Smooth muscle cell of the brain vasculature (primary cell): ENCODE measurements at places on chromosomes 16 and 17.

GRCh38 chr16:4200781-4201137, 41.1 kb downstream of the SRL start:
- DNase-seq: no peak

- DNase-seq: no peak
These were observed 116.9 kb downstream of the NTN1 start for GRCh38 chr17:9138161-9138717.

GRCh38 chr16:78100112-78100467, 636 bp downstream of the WWOX start:
- DNase-seq: no peak

GRCh38 chr17:44354582-44355561, 8.8 kb downstream of the FAM171A2 start:
- DNase-seq: no peak

GRCh38 chr16:25079637-25080378, 31.7 kb upstream of the LCMT1 start:
- no peak for DNase-seq

GRCh38 chr17:65588181-65588808, 26.8 kb upstream of the AXIN2 start:
- DNase-seq: no peak

DNA sequence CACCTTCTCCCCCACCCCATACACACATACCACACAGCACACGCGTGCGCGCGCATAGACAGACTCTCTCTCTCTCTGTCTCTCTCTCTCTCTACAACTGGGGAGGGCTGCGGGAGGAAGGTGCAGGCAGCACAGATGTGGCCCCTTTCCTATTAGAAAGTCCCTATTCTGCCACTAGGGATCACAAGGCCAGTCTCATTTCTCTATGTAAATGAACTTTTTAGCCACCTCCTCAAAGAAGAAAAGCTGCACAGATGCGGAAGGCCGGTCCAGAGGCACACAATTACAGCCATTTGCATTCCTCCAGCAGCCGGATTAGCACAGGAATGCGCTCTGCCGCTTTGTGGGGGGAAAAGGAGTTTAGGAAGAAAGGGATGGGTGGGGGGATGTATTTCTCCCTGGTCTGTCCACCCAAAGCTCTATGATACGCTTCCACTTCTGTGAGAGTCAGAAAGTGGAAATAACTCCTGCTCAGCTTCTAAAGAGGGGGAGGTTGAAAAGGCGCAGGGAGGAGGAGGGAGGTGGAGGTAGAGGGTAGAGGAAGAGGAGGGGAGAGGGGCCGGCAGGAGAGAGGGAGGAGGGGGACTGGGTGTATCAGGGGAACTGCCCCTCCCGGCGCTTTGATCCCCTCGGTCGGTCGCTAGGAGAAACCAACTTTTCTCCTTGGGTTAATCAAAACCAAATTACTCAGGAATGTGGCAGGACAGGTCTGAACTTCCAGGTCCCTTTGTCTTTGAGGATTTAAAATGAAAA, 11.7 kb downstream of the ZFHX3 start:
- DNase-seq: no peak

DNA sequence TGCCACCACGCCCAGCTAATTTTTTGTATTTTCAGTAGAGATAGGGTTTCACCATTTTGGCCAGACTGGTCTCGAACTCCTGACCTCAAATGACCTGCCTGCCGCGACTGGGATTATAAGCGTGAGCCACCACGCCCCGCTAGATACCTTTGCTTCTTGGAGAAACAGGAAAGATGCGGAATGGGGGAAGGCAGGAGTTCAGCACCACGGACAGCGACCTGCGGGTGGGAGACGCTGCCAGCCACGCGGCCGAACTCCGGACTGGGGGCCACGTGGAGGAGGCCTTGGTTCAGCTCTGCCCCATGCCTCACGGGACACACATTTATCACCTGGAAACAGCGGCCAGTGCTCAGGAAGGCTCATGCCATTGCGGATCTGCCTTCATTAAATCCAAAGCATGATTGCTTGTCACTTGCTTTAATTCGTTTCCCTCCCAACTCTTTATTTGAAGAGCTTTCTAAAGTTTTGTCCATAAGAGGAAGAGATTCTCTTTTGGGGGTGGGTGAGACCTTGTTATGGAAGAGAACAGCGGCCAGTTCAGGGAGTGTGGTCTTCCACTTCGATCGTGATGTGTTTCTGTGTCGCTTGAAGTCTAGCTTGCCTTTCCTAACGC, 219.9 kb downstream of the ENGASE start:
- DNase-seq: no peak

DNA sequence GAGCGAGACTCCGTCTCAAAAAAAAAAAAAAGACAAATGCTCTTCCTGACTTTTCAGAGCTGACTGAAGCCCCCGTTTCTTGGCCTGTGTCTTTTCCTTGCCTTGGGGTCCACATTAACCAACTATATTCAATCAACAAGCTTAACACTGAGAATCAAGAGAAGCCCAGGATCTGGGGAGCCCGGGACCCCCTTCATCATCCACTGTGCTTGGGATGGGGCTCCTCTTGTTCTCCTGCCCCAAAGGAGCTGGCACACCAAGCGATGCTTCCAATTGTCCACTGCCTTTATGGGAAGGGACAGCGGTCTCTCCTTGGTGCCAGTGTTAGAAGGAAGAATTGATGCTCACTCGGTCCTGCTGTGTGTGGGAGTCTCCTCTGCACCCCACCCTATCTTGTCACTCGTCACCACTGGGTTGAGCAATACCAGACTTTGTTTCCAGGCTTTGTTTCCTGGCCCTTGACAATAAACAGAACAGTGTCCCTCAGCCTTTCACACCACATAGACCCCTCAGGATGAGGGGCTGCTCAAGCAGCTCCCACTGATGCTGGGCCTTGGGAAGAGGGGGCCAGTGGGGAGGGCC, 146.7 kb downstream of the KCNJ12 start:
- DNase-seq: no peak

GRCh38 chr16:3012246-3012645, 477 bp upstream of the CLDN9 start:
- DNase-seq: no peak

DNA sequence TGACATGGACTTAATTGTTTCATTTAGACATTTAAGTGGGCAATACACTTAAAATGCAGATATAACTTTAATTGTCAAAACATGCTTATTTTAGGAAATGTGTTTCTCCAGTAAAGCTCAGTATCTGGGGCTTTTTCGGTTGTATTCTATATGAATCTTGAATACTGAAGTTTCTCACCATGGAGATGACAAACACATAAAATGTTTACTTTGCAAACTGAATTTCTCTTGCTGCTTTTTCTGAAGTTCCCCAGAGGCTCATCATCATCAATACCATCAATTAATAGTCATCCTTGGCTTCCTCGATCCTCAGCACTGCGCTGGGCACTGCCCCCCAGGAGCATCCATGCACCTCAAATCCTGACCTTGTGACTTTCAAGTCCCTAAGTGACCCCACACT, 227.3 kb downstream of the WWOX start:
- DNase-seq: no peak

- no peak for DNase-seq
These were observed 1067.9 kb upstream of the EEF2KMT start for GRCh38 chr16:6165330-6165979.

DNA sequence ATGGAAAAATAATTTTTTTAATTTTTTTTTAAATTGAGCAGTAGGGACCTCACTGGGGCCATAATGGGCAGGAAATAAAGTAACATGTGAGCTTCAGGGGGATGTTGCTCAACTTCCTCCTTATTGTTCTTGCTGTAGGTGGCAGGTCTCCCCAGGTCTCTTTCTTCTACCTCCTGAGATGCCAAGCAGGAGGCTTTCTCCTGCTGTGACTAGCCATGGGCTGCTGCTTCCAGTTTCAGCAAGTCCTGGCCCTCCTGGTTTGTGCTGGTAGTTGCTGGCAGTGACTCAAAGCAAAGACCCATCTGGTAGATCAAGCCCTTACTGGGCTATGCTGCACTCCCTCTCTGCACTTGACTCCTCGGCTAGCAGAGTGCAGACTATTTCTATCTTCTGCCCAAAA, 2.3 kb downstream of the DPEP2NB start:
- no peak for DNase-seq

DNA sequence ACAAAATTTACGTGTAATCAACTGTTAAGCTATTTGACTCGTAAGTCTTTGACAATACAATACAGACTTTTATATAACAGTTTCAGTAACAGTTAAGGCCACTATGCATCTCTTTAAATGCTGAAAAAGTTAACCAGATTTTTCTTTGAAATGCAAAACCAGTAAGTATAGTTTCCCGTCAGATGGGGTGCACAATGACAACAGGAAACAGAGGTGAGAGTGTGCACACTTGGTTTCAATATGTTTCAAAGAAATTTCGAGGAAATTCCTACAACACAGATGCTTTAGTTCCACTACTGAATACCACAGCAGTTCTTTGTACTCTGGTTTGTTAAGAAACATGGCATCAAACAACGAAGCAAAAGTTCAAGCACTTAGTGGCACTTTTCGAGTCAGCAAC, 48.4 kb downstream of the RNF157 start:
- no peak for DNase-seq

- no peak for DNase-seq
These were observed 73.9 kb downstream of the CDH13 start for GRCh38 chr16:82700541-82701235.

GRCh38 chr16:5460701-5461100, 363.1 kb upstream of the EEF2KMT start:
- DNase-seq: no peak

DNA sequence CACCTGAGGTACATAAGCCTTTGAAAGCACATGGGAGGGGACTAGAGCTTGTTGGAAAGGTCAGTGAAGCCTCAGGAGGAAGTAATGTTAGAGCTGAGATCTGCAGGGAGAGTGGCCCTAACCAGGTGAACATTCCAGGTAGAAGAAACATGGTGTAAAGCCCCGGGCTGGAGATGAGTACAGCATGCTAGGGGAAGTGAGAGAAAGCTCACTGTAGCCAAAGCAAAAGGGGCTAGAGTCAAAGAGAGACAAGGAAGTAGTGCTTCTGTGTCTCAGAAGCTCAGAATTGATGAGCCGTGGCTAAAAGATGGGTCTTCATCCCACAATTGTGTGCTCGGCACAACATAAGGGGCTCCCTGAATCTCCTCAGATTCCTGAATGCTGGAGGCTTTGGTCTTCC, 481.8 kb downstream of the XYLT1 start:
- DNase-seq: no peak

GRCh38 chr17:34246881-34247280, 8.2 kb upstream of the CCL2 start:
- no peak for DNase-seq

- DNase-seq: no peak
These were observed 23.9 kb upstream of the KLHDC4 start for GRCh38 chr16:87789437-87790291.

- DNase-seq: no peak
These were observed 15.1 kb downstream of the ETV4 start for GRCh38 chr17:43531082-43531378.

- DNase-seq: no peak
These were observed 15.2 kb downstream of the ADAD2 start for GRCh38 chr16:84205976-84206691.

DNA sequence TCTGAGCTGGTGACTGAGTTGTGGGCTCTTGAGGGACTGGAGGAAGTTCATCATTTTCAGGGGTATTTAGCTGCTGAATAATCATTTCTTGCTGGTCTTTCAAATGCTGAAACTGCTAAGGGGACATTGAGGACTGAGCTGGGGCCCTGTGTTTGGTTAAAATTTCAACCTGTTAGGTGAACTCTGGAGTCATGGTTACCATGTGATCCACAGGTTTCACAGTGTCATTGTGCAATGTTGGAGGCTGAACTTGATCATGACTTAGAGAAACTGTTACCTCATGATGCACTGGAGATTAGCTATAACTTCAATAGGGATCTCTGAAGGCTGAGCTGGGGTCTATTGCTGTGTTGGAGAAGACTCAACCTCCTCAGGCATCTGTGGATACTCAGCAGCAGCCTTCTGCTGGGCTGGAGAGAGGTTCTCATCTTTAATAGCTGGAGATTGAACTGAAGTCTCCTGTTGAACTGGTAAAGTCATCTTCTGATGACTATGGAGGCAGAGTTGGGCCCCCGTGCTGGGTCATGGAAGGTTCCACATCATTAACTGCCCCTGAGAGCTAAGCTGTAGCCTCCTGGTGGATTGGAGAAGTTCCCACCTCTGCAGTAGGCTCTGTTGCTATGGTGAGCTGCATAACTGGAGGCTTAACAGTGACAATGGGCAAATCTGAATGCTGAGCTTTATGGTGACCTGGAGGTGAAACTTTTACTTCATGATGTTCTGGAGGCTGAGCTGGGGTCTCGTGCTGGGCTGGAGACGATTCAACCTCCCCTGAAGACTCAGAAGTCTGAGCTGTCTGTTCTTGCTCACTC, 15.2 kb downstream of the RDM1 start:
- no peak for DNase-seq

GRCh38 chr17:31281061-31281460, 16.0 kb downstream of the OMG start:
- DNase-seq: no peak

GRCh38 chr16:47026492-47026891, 53.0 kb upstream of the DNAJA2 start:
- DNase-seq: no peak

- no peak for DNase-seq
These were observed 1074.6 kb upstream of the RBFOX1 start for GRCh38 chr16:6258056-6258455.

GRCh38 chr17:61713035-61713434, 122.0 kb upstream of the NACA2 start:
- DNase-seq: no peak

DNA sequence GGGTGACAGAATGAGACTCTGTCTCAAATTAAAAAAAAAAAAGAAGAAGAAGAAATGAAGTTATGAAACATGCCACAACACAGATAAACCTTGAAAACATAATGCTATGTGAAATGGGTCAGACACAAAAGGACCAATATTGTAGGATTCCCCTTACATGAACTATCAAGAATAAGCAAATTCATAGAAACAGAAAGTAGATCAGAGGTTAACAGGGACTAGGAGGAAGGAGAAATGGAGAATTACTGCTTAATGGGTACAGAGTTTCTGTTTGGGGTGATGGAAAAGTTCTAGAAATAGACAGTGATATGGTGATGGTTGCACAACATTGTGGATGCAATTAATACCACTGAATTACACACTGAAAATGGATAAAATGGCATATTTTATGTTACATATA, 16.3 kb downstream of the RANBP10 start:
- no peak for DNase-seq

DNA sequence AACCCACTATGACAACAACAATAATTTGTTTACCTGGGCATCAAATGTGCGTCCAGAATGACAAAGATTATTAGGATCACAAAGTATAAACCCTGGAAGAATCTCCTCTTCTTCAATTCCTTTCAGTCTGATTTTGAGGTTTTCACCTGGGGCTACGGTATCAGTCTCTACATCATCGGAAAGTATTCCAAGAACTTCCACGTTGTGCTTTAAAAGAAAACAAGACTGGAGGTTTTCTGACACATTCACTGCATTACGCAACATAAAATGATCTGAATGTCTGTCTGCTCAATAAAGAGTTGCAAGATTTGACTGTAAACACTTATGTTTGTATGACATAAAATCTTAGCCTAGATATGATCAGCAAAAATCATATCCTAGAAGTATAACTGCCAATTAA, 26.0 kb upstream of the RSL1D1 start:
- no peak for DNase-seq
